Fibroblast of villous mesenchyme (primary cell): ENCODE measurements at places on chromosomes 13 and 19.

DNA sequence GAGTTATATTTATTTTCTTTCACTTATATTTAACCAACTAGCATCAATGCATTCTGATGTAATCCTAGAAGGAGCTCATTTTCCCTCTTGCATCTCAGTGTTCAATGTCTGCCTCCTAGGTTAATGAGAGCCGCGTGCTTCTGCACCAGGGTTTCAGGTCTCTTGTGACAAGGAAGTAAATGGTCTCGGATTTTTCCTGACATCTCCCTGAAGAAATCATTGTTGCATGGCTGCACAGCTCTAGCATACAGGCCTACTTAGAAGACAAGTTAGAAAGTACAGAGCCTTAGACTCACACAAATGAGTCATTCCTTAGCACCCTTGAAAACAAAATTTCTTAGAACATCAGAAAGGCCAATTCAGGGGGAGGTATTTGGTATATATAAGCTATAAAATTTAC, 57.2 kb upstream of the KLF12 start:
- DNase-seq = no peak

DNA sequence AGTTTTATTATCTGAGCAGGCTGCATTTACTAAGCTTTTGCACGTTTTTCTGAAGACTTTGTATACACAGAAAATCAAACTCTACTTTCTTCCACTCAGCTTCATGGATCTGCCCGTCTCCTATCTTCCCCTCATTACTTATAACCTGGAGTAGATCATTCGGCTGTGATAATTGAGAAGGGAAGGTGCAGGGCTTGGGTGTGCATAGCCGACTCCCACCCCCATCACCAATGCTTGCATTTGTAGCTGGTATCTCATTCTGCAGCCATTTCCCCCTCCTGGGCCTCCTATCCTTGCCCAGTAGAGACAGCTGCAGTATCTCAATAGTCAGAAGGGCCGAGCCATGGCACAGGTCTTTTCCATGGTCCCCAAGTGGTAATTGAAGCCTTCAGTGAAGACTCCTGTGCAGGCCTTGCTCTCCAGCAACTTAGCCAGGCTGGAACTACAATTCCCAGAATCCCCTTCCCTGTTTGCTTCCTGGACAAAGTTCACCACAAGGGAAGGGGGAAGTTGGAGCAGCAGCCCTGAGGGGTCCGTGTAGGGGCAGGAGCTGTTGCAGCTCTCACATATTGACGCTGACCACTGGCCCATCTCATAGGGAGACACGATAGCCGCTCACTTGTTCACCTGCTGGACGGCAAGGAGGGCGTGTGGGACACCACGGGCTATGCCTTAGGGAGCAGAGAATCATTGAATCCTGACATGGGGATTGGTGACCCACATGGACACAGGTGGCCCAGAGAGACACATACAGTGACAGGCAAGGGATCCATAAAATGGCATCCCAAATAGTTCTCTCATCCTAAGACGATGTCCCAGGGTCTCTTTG, 2.1 kb upstream of the SIGLEC8 start:
- peak; percentile 2 for DNase-seq

DNA sequence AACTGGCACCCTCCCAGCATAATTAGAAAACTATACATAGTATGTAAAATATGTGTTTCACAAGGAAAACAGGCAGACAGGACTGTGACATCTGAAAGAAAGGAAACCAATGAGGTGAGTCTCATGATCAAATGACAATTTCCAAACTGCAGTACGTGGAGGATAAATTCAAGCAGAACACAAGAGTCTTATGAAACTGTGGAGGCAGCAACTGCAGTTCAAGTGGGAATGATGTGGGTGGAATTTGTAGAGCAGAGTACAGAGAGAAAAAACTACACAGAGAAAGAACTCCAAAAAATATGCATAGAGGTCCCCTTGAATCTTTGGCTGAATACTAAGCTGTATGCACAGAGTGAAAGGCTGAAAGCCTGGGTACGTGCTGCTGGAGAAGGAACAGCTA, 9.7 kb downstream of the SIGLEC6 start:
- no peak for DNase-seq

- DNase-seq = no peak
Observed at GRCh38 chr19:55441692-55442321, 1.3 kb downstream of the SHISA7 start.

GRCh38 chr19:49862391-49863253, 4.8 kb downstream of the PNKP start:
- DNase-seq = no peak

GRCh38 chr13:38590230-38590629, 96.6 kb upstream of the FREM2 start:
- no peak for DNase-seq

- no peak for DNase-seq
Observed at GRCh38 chr13:39486758-39487157, 116.2 kb downstream of the LHFPL6 start.

DNA sequence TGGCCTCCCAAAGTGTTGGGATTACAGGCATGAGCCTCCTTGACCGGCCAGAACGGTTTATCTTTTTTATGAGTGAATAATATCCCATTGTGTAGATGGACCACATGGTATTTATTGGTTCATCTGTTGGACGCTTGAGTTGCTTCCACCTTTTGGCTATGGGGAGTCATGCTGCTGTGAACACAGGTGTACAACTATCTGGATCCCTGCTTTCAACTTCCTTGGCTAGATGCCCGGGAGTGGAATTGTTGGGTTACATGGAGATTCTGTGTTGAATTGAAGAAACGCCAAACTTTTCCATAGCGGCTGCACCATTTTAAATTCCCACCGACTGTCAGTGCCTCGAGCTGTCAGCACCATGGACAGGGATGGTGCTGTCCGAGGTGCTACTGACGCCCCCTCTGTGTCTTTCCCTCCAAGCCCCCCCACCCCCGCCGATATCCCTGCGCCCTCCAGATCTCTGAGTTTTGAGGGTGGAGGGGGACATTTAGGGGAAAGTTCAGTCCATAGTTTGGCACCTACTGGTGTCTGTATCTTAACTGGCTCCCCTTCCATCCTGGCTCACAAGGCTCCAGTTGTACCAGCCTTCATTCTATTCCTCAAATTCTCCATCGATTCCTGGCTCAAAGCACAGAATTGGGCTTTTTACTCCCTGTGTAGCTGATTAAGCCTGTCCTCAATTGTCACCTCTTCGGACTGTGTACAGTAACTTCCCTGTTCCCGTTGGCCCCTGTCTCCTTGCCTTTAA, 27.3 kb downstream of the PNPLA6 start:
- peak; percentile 6 for DNase-seq

GRCh38 chr19:29753190-29753933, 38.3 kb upstream of the C19orf12 start:
- DNase-seq = no peak

- no peak for DNase-seq
Observed at GRCh38 chr19:13130886-13131490, 12.9 kb downstream of the NACC1 start.

DNA sequence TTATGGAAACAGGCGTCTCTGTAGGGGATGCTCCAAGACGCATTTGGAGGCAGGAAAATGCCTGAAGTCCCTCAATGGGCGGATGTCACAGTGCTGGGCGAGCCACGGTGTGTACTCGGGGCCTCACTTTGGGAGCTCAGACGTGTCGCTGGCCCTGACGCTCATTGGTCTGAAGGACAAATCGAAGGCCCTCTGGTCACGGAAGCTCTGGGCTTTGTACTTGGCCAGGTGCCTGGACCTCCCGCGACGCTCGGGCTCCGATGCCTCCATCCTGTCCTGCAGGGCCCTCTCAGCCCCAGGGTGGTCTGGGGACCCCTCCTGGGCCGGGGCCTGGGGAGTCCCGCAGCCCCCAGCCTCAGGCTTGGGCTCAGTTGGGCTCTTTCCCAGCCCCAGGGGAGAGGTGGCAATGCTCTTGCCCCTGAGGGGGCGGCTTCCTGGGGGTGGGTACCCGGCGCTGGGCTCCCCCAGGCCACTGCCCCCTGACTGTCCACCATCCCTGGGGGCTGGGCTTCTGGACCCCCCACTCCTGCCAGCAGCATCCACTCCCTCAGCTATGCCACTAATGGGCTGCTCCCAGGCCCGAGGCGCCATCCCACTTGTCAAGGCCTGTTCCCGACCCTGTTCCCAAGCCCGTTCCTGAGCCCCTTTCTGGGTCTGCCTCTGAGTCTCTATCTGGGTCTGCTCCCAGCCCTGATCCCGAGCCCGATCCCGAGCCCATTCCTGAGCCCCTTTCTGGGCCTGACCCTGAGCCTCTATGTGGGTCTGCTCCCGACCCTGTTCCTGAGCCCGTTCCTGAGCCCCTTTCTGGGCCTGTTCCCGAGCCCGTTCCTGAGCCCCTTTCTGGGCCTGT, 39.5 kb upstream of the GRTP1 start:
- DNase-seq = no peak

- DNase-seq = no peak
Observed at GRCh38 chr19:7703332-7703731, 1.4 kb upstream of the FCER2 start.

DNA sequence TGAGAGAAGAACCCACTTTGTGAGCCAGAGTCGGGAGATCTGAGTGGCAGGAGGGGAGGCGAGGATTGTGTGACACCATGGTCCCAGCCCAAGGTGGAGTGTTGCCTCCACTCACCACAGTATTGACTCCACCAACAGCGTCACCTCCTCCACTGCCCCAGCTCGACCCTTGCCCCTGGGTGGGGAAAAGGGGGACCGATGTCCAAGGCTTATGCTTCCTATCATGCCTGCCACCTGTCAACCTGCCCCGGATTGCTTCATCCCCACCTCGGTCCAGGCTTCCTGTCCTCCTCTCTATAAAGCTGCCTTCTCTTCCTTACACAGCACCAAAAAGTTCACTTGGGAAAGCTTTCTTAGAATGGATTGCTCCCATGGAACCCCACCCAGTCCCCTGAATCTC, 7.4 kb downstream of the DMKN start:
- no peak for DNase-seq

GRCh38 chr19:3320354-3320670, 46.1 kb upstream of the NFIC start:
- DNase-seq = no peak

DNA sequence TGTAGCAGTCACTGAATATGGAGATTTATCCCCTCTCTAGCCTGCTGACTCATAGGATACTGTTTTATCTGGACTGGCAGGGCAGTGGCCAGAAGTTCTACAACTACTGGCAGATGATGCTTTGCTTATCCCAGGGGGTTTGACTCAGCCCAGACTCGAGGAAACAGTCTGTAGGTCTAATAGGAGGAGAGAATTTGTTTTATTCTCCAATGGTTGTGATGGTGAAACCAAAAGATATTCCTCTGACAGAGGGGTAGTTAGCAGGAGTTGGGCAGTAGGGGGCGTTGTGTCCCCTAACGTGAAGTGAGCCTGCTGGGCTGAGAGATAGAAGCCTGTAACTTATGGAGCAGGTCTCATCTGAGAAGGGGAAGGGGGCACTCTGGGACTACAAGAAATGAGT, 74.9 kb downstream of the WTIP start:
- peak; percentile 2 for DNase-seq

- DNase-seq = peak; percentile 80
Observed at GRCh38 chr19:13621413-13621812, 115.1 kb upstream of the CACNA1A start.

- peak; percentile 58 for DNase-seq
Observed at GRCh38 chr13:40777166-40777808, 6.3 kb upstream of the MRPS31 start.

- DNase-seq = no peak
Observed at GRCh38 chr13:46004491-46004890, 48.1 kb downstream of the ZC3H13 start.

GRCh38 chr13:48574041-48574796, 41.3 kb upstream of the RCBTB2 start:
- DNase-seq = no peak

DNA sequence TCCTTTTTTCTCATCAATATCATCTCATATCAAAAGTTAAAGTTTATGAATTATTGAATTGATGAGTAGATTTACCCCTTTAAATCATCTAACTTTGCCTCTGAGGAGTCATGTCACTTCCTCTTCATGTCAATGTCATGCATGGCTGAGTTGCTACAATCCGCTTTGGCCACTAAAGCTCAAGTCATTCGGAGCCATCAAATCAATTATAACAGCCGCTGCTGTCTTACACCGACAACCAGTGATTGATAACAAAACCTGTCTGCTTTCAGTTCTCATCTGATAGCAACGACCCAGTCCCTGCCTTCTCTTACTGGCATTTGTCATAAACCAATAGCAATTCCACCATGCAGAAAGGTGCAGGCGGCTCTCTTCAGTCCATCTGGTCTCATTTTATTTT, 429.3 kb downstream of the DIAPH3 start:
- no peak for DNase-seq

GRCh38 chr19:10961073-10961860, 437 bp downstream of the SMARCA4 start:
- DNase-seq = peak; percentile 36

DNA sequence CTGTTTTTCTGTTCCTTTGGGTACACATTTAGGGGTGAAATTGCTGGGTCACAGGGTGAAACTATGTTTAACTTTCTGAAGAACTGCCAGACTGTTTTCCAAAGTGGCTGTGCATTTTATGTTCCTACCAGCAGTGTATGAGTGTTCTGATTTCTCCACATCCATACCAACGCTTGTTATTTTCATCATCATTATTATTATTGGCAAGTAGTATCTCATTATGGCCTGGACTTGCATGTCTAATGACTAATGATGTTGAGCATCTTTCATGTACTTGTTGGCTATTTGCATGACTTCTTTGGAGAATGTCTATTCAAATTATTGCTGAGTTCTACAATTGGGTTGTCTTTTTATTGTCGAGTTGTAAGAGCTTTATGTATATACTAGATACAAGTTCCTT, 321.8 kb upstream of the HTR2A start:
- no peak for DNase-seq

GRCh38 chr19:17149393-17150135, 65.6 kb upstream of the USE1 start:
- no peak for DNase-seq

GRCh38 chr19:43774103-43774939, 6.5 kb downstream of the KCNN4 start:
- peak; percentile 72 for DNase-seq

GRCh38 chr19:35094656-35095055, 21.0 kb upstream of the FXYD3 start:
- DNase-seq = no peak

DNA sequence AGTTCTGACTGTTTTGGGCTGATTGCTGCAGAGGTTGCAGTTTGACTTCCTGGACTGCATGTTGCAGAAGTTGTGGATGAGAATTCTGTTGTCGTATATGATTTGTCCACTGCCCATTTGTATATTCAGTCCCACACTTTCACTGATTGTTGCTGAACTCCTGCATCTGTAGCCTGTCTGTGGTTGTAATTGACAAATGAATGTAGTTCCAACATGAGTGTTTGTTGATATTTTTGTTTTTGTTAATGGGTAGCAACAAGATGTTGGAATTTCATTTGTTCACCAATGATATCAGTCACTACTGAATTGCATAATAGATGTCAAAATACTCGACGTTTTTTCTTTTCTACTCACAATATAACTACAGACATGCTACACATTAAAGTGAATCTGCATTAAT, 533.9 kb downstream of the DCT start:
- DNase-seq = no peak

- DNase-seq = no peak
Observed at GRCh38 chr13:24168392-24168750, 7.9 kb downstream of the SPATA13 start.

- no peak for DNase-seq
Observed at GRCh38 chr13:91355099-91355825, 7.8 kb downstream of the MIR17HG start.

- DNase-seq = no peak
Observed at GRCh38 chr13:60370343-60370742, 26.7 kb upstream of the TDRD3 start.

GRCh38 chr19:13315495-13315894, 165.3 kb downstream of the IER2 start:
- no peak for DNase-seq
